ENCODE measurements at places on chromosomes 2 and 18.

DNA sequence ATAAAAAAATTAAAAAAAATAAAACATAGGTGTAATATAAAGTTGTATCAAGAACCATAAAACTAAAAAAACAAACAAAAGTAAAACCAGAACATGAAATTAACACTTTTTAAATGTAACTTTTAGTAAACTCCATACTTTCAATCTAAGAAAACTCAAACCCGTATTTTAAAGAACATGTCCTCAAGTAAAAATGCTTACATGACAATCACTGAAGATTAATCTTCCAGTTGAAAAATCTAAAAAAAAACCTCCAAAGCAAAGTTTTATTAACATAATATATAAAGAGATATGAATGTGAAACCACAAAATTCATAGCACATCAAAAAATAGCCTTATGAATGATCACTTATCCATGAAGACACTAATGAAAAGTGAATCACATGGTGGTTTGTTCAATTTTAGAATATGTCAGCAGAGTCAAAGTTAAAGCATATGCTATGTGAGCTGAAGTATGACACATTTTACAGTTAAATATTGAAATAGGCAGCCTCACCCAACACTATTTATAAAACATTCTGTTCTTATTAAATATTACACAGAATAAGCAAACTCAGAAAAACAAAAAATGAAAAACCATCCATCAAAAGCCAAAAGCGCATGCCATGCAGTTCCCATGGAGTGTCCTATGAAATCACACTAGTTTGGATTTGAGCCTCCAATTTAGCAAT lies 23.1 kb upstream of the CHAC2 start:
- DNase-seq = no peak

- no peak for DNase-seq
These were observed 18.4 kb upstream of the B3GNT2 start for GRCh38 chr2:62177392-62178049.

DNA sequence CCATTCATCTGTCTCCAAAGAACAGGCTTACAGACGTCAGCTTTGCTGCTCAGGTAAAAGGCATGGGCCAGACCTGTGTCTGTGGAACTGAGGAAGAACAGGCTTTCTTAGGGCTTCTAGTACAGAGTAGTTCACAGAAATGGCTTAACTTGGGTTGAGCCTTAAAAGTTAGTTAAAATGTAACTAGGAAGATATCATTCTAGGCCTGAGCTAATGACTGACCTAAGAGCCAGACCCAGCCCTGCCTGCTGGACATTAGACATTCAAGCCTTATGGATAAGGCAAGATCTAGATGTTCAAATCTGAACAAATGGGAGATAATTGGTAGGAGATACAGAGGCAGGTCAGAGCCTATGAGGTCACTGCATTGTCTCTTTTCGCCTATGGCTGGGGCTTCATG lies 73.9 kb upstream of the SLC14A2 start:
- no peak for DNase-seq

- DNase-seq = no peak
These were observed 25.8 kb downstream of the GPR55 start for GRCh38 chr2:230899287-230899686.

- no peak for DNase-seq
These were observed 8.8 kb upstream of the GPR148 start for GRCh38 chr2:130720036-130720435.

GRCh38 chr2:101806123-101806522 lies 108.6 kb downstream of the MAP4K4 start:
- no peak for DNase-seq

Measured in CD4-positive, CD25-positive, alpha-beta regulatory T cell (primary cell).